ENCODE measurements at places on chromosomes 7 and 10.

DNA sequence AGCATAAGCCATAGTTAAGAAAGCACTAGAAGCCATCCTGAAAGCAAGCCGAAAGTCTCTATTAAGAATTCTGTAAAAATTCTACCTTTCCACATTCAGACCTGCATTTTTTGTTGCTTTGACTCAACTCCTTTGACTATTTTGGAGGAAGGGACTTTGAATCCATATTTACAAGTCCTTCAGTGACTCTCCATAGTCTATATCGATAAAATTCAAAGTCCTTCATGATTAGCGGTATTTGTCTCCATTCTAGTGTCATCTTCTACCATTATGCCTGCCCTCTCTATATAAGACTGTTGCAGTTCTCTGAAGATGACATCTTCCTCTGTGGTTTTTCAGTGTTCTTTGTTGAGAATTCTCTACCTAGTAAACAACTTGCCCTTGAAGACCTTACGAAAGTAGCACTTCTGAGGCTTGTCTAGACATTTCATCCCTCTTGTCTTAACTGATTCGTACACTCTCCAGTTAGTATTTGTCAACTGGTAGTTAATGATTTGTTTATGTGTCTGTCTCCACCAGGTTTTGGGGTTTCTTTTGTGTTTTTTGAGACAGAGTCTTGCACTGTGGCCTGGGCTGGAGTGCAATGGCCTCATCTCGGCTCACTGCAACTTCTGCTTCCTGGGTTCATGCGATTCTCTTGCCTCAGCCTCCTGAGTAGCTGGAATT, 1.7 kb downstream of the CCSER2 start:
- no peak for DNase-seq

GRCh38 chr10:97445357-97445721, 467 bp downstream of the EXOSC1 start:
- no peak for DNase-seq

DNA sequence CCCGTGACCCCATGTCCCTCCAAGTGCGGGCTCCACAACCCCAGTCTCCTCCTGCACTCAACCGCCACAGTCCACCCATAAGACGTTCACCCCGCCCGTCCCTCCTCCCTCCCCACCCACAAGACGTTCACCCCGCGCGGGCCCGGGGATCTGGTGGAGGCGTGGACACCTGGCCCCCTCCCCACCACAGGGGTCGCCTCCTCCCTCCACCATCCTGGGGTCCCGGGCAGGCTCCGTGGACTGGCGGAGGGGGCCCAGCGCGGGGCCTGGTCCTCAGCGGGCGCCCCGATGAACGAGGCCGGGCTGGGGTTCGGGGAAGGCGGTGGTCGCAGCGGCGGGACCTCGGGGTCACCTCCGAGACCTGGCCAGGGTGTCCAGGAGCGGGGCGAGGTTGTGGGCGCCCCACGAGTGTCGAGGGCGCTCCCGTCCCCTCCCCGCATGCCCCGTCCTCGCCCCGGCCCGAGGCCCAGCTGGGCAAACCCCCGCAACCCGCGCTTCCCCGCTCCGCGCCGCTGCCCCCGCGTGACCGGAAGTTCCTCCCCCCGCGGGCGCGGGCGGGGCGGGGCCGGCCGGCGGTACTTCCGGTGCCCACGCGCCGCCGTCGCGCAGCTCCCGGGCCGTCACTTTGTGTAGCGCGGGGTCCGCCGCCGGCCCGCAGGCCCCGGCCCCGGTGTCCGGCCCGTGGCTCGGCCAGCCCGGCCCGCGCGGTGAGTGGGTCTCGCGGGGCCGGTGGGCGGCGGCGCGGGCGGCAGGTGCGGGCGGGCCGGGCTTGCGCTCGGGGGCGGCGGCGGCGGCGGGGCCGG, at the start of gene ZNF316:
ZNF316 (plus strand) TSS at position 578 of the 803 bp plus-strand sequence. CDS start 5,092 bp downstream, outside the sequence.
- DNase-seq, result no peak

- no peak for DNase-seq
Measured at GRCh38 chr10:10432296-10433035, 585.2 kb upstream of the CELF2 start.

DNA sequence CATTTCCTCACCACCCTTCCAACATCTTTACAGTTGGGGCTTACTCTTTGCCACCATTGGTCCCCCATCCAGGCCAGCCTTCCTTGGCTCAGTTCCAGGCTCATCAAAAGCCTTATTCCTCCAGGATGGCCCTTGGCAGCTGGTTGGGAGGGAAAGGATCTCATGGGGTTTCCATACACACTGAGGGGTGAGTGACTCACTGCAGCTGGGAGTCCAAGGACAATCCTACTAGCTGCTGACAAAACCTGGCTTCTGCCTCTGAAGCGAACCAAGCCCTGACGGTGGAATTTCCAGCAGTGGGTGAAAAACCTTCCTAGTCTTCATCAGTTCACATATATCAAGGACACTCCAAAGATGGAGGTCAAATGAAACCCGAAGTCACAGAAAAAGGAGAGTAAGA, 22.9 kb downstream of the CRHR2 start:
- no peak for DNase-seq

DNA sequence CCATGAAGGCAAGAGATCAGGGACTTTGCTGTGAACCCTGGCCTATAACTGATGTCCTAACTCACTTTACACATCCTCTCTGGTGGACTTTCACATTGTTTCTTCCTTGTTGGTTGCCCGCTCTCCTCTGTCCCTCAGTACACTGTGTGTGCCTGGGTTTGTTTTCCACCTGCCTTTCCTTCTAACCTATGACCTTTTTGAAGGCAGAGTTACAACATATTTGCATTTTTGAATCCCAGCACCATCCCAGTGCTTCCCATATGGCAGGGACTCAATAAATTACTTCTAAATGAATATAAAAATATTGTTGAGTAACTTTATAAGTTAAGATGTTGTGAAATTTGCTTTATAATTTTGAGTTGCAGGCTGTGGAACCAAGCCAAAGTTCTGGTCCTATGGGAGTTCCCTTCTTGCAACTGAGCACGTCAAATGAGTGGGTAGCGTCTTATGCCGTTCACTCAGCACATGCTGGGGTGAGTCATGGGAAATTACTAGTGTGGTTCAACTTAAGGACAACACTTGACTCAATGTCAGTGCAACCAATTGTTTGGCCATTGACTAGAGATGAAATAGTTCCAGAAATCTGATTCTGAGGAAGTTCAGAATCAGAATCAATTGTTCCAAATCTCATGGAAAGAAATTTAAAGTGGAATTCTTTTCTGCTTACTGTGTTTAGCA, 250.9 kb downstream of the TWIST1 start:
- DNase-seq, result no peak

DNA sequence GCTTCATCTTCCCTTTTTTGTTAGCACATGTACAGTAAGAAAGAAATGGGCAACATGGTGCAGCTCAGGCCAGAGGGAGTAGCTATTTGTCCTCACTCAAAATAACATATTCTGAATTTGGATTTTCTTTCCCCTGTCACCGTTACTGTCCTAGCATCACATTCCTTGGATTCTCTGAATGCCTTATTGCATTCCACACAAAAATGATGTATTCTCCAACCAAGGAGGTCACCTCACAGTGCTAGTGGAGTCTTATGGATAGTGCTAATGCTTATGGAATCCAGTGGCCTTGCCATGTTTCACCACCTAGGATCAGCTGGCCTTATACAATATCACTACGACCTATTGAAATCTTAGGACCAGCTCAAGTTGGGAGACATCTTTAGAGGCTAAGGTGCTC, 7.2 kb downstream of the PRSS58 start:
- no peak for DNase-seq

DNA sequence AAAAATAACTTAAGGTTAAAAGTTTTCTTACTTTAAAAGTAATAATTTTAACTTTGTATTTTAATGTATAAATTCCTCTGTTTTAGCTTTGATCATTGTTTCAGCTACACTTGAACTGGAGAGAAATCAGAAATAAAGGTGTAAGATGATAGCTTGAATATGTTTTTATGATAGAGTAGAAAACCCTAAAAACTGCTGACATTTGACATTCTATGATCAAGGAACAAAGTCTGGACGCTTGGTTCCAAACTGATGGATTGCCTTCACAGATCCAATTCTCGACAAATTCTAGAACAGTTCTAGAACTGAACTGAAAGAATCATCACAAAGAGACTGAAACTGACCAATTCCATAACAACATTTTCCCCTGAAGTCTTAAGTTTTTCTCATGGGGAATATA, at the start of gene ANKRD61:
ANKRD61 (plus strand) TSS at position 389 of the 400 bp plus-strand sequence; CDS start at position 389, 0 bp downstream.
- no peak for DNase-seq

- DNase-seq, result no peak
Measured at GRCh38 chr10:22673785-22674572, 40.4 kb downstream of the PIP4K2A start.
